Muscle of arm (tissue), 14 donors: ENCODE measurements at places on chromosomes 2 and 18. TPM values are rescaled to one million over a fixed set of nuclear protein-coding genes. Genes with fewer than 3 reads are reported as not detected.

The IL1RL2 gene
- polyA plus RNA-seq, result 2.2 TPM

The CYP27C1 gene
- 4.8 TPM for polyA plus RNA-seq

The PPP1R1C gene
- 0.40 TPM for polyA plus RNA-seq

GRCh38 chr18:10928772-10929373, 220.5 kb downstream of the PIEZO2 start:
- peak; percentile 80 for DNase-seq

GRCh38 chr18:12598181-12598930, 59.6 kb downstream of the SPIRE1 start:
- DNase-seq, result no peak

DNA sequence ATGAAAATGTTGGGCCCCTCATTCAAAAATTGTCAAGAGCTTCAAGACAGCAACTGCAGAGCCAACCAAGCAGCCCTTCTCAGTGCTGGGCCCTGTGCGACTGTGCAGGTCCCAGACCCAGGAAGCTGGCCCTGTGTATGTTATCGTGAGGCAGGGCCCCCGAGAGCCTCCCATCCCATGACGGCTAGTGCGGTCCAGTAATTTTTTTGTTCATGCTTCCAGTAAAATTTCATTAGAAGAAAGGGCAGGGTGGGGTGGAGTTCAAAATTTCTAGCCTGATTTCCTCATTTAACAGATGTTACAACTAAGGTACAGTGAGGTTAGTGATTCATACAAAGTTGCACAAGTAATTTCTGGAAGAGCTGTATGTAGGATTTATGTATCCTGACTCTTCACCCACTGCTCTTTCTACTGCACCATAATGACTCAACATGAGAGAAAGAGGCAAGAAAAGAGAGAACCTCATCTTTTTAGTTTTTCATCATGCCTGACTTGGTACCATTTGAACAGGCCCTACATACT, 105.5 kb downstream of the ZEB2 start:
- no peak for DNase-seq

- no peak for DNase-seq
Measured at GRCh38 chr2:73414696-73415095, 29.1 kb downstream of the ALMS1 start.

DNA sequence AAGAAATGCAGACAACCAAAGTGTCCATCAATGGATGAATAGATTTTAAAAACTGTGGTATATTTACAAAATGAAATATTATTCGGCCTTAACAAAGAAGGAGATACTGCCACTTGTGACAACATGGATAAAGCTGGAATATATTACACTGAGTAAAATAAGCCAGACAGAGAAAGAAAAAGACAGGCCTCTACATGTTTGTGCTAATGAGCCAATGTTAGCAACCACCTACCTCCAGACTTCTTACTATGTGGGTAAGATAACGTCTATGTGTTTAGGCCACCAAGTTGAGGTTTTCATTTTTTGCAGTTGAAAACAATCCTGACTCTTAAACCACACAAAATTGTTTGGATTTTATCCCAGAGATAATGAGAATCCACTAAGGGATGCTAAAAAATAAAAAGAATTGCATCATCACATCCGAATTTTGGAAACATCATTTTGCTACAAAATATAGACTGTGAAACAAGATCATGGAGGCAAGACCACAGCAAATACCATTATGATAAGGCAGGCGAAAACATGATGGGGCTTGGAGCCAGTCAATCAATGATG, 47.0 kb downstream of the EVA1A start:
- DNase-seq, result no peak

- DNase-seq, result no peak
Measured at GRCh38 chr18:38933322-38933721, 1367.7 kb upstream of the CELF4 start.

DNA sequence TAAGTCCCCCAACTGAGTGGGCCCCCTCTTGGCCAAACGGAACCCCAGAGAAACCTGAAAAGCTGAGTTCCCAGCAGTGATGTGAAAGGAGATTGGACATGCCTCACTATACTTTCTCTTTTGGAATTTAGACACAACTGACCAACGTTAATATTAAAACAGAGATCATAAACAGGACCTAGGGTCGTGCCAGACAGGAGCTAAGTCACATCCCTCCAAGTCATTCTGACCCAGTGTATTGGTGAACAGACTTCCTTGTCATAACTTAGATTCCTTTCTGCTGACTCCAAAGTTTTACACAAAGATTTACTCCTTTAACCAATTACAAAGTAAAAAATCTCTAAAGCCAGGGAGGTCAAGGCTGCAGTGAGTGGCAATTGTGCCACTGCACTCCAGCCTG, 46.9 kb downstream of the UXS1 start:
- no peak for DNase-seq
